ENCODE measurements at places on chromosomes 5 and 9.

DNA sequence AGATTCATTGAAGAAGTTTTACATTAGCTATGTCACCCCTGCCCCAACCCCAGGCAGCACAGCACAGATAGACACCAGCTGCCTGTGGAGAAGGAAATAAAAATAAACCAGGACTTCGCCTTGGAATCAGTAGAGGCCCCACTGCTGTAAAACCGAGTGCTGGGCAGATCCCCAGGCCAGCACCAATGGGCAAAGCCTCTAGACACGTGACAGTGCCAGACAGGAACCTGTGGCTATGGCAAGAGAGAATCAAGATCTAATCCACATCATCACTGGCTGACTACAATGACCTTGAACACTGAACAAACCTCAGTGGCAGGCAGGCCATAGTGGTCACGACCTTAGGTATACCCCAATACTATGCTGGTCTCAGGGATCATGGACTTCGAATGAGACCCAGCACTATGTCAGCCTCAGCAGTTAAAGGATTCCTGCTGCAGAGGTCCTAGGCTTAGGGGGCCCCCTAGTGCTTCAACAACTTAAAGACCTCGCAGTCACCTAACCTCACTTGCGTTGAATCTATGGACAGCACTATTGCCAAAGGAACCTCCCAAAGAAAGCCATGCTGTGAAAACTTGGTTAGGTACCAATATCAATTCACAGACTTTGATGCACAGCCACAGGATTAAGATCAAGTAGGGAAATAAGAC lies 2118.6 kb upstream of the C9orf72 start:
- H3K27me3 ChIP-seq, result no peaks in the 10 kb centered on the region
- no peak overlapping the region for H3K27ac ChIP-seq
- no peak overlapping the region for H3K4me3 ChIP-seq
- no peak for DNase-seq

GRCh38 chr5:24364711-24365110 lies 280.1 kb downstream of the CDH10 start:
- H3K27ac ChIP-seq, result no peak overlapping the region
- no peaks in the 10 kb centered on the region for H3K27me3 ChIP-seq
- no peaks in the 10 kb centered on the region for H3K36me3 ChIP-seq
- no peaks in the 10 kb centered on the region for H3K4me1 ChIP-seq
- DNase-seq, result no peak

GRCh38 chr9:21660976-21661375 lies 141.5 kb upstream of the MTAP start:
- DNase-seq, result no peak
- H3K27ac ChIP-seq, result no peak overlapping the region
- H3K4me3 ChIP-seq, result no peak overlapping the region
- H3K27me3 ChIP-seq, result no peaks in the 10 kb centered on the region
- H3K36me3 ChIP-seq, result no peaks in the 10 kb centered on the region

- H3K27ac ChIP-seq, result no peak overlapping the region
- H3K4me3 ChIP-seq, result no peak overlapping the region
- no peaks in the 10 kb centered on the region for H3K36me3 ChIP-seq
- no peak for DNase-seq
Observed at GRCh38 chr5:124419531-124419930, 326.9 kb downstream of the ZNF608 start.

DNA sequence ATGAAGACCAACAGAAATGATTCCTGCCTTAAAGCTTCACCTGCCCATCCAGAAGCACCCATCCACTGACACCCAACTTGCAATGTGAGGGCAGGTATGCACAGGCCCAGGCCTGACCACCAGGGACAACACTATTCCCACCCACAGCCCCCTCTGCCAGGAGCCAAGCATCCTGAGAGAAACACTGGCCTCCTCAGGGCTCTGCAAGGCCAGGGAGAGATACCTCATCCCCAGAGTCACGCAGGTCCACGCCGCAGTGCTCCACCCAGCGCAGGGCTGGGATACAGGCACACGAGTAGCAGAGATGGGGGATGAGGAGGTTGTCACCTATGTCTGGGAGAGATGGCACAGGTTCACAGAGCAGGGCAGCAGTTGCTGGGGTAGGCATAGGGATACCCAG lies 99.4 kb downstream of the PSD2 start:
- no peaks in the 10 kb centered on the region for H3K4me1 ChIP-seq
- no peaks in the 10 kb centered on the region for H3K27me3 ChIP-seq
- no peak overlapping the region for H3K4me3 ChIP-seq
- H3K36me3 ChIP-seq, result no peaks in the 10 kb centered on the region
- no peak for DNase-seq
- H3K27ac ChIP-seq, result no peak overlapping the region
